ENCODE measurements at places on chromosomes 3 and 15.

GRCh38 chr15:28098766-28099554, at the start of gene OCA2:
OCA2 (minus strand) TSS chr15:28099315; CDS start chr15:28081874, 17,441 bp downstream.
- peak; percentile 78 for DNase-seq

DNA sequence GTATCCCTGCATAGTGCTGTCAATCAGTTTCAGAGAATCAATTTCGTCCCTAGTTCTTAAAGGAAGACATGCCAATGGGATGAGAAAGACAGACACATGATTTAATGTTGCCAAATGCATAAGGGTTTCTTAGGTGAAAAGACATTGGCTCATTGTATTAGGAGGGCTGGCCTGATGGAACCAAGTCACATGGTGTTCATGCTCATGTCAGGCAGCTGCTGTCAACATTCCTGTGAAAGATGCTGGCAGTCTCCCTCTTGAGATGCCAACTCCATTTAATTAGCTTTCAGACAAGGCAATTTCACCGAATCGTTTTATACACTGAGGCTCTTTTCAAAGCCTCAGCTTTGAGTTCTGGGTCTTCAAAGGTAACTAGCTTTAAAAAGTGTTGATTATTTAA, 16.1 kb upstream of the IL1RAP start:
- no peak for DNase-seq

GRCh38 chr3:48276911-48277641, 36.2 kb downstream of the ZNF589 start:
- no peak for DNase-seq

DNA sequence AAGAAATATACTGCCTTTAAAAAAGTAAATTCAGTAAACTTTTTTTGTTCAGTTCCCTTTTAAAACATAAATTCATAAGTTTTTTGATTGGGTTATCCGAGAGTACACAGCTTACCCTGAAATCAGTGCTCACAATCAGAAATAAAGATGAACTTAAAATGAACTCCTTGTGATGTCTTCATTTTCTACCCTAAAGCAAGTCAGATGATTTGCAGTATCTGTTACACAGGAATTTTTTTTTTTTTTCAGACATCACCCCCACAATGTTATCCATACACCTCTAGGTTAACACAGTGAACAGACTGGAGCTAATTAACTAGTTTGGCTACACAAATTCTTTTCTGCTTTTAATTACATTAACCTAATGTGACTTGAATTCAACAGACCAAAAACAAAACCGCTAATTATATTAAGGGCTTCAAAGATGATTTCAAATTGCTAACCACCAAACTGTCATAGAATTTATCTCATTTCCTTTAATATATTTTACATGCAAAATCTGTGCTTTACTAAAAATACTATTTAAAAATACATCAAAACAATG, 1042.0 kb downstream of the ROBO1 start:
- no peak for DNase-seq

DNA sequence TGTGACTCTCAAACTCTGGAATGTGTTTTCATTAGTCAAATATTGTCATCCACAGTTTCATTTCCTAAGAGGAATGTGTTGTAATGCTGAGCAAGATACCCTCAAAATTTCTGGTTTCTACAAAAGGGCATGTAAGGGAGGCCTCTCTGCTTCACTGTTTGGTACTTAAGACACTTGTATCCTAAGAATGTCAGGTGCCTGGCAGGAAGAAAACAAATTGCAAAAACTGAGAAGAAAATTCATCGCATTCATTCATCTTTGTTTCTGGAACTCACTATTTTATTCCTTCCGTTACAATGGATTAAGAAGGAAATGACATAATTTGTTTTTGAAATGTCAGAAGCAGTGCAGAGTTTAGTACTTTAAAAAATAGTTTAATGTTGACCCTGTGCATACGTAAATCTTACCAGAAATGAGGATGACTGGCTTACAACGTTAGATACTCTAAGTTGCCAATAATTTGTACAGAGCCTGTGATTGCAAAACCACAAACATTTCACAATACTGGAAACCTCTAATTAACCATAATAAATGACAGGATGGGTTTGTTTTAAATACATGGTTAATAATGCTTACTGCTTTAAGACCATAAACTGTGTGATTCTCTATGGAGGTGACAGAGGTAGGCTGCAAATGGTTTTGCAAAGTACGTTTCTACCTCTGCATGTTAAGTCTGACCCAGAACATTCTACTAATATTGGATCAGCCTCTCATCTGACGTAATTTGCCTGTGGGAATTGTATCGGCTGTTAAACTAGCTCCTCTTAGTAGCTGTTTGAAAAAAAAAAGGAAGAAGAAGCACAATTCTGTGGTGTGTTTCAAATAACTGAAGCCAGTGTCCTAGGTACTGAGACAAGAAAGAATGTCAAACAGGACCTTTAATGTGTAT, 477.8 kb downstream of the RBMS3 start:
- DNase-seq: no peak

DNA sequence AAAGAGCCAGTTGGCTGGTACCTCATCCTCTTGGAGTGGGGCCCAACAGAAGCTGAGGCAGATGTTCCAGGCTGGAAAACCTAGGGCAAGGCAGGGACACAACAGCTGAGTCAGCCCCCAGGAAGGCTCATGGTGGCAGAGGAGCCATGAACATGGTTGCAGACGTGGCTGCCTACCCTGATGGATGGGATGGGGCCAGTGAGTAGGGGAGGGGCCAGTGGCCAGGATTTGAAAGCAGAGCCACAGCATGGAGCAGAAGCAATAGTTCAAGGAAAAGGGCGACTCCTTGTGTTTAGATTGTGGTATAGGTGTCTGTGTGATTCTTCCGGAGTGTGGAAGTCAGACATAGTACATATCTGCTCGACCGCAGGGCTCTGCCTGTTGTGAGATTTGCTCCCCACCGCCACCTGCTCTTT, 24.2 kb downstream of the PXYLP1 start:
- DNase-seq: no peak

- DNase-seq: no peak
Measured at GRCh38 chr15:99682455-99682854, 50.8 kb downstream of the LYSMD4 start.

GRCh38 chr15:98428253-98428989, 219.9 kb upstream of the IGF1R start:
- DNase-seq: peak; percentile 91

DNA sequence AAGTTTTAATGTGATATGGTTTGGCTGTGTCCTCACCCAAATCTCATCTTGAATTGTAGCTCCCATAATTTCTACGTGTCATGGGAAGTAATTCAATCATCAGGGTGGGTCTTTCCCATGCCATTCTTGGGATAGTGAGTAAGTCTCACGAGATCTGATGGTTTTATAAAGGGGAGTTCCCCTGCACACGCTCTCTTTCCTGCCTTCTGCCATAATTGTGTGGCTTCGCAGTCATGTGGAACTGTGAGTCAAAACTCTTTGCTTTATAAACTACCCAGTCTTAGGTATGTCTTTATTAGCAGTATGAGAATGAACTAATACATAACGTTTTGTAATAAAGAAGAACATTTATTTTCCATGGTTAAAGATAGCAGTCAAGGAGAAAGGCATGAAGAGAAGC, 39.2 kb upstream of the GOLIM4 start:
- DNase-seq: no peak

DNA sequence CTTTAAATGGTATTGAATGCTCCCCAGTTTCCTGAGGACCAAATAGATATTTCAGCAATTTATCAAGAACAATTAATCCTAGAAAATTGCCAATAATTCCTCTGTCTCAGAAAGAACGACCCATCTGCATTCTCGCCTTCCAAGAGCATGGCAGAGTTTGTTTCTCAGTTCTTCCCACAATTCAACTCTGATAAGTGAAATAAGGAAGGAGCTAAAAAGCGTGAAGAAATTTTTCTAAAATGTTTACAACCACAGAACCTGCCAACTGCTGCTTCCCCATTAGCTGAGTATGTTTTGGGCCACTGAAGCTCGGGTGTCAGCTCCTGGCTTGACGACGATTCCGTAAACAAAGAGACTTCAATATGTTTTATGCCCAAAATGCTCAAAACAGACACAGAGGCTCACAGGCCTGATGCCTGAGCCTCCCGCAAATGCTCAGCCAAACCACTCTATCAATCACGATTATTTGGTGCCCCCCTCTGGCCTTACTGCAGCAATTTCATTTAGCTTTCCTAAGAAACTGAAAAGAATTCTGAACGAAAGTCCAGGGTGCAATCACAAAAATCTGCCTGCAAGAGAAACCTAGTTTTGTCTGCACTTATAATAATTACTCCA, 259.2 kb upstream of the CCDC54 start:
- peak; percentile 39 for DNase-seq

DNA sequence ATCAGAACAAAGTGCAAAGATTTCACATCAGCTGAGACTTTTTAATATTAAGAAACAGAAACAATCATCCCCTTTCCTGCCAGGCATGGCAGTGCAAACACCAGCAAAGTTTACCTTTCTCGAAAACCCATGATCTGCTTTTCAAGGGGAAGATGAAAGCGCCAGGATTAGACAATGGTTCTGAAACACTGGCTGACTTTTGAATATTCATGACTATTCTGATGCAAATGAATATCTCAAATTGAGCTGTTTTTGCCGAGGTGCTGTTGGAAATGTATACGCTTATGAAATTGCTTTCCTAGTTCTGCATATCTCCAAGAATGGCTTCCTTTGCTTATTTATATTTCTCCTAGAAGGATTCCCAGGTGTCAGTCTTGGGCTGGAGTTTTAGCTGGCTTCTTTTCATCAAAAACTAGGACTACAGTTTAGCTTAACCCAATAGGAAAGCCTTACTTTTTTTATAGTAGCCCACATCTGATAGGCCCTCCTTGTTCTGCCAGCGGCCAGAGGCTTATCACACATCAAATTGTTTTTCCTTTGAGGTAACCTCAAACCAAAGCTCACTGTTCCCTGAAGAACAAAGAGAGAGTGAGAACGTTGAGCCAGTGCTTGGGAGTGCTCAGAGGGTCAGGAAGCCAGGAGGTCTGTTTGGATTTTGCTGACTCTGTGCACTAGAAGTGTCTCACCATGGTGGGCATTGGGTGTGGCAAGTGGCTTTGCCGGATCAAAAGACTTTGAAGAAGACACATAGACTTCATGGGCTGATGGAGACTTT, 74.0 kb upstream of the PLCL2 start:
- no peak for DNase-seq

DNA sequence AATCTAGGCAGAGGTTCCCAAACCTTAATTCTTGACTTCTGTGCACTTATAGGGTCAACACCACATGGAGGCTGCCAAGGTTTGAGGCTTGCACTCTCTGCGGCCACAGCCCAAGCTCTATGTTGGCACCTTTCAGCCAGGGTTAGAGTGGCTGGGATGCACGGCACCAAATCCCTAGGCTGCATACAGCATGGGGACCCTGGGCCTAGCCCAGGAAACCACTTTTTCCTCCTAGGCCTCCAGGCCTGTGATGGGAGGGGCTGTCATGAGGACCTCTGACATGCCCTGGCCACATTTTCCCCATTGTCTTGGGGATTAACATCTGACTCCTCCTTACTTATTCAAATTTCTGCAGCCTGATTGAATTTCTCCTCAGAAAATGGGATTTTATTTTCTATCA, 165.4 kb downstream of the SI start:
- DNase-seq: no peak

- DNase-seq: no peak
Measured at GRCh38 chr15:81747482-81747881, 298.3 kb downstream of the MEX3B start.

- DNase-seq: no peak
Measured at GRCh38 chr15:101203607-101204189, 48.1 kb downstream of the CHSY1 start.

DNA sequence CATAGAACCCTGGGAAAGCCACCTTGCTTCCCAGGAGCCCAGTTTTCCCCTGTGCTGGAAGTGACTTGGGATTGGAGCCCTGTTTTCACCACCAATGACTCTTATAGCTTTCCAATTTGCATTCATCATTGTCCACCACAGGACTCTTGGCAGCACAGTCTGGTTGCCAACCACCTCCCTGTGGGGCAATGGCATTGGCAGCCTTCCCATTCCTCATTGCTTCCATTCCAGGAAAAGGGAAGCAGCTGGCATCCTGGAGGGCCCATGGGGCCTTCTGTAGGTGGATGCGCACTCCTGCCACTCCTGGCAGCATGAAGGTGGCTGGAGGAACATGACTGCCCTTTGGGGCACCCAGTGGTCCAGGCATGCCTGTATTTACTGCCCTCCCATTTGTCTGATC, 57.7 kb downstream of the FEM1B start:
- DNase-seq: no peak

DNA sequence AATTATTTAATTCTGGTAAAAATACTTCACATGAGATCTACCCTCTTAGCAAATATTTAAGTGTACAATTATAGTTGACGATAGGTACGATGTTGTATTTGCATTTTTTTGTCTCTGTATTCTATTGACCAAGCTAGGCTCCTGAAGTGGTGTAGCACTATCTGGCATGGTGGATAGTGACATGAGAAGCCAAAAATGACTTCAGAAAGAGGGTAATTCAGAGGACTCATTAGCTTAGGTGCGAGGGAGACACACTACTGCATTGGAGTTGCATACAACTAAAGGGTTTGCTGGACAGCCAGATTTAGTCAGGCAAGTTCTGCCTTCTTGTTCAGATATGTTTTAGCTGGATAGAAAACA, 50.6 kb downstream of the KBTBD8 start:
- DNase-seq: no peak

- no peak for DNase-seq
Measured at GRCh38 chr3:197746801-197747237, 2.9 kb upstream of the FYTTD1 start.

DNA sequence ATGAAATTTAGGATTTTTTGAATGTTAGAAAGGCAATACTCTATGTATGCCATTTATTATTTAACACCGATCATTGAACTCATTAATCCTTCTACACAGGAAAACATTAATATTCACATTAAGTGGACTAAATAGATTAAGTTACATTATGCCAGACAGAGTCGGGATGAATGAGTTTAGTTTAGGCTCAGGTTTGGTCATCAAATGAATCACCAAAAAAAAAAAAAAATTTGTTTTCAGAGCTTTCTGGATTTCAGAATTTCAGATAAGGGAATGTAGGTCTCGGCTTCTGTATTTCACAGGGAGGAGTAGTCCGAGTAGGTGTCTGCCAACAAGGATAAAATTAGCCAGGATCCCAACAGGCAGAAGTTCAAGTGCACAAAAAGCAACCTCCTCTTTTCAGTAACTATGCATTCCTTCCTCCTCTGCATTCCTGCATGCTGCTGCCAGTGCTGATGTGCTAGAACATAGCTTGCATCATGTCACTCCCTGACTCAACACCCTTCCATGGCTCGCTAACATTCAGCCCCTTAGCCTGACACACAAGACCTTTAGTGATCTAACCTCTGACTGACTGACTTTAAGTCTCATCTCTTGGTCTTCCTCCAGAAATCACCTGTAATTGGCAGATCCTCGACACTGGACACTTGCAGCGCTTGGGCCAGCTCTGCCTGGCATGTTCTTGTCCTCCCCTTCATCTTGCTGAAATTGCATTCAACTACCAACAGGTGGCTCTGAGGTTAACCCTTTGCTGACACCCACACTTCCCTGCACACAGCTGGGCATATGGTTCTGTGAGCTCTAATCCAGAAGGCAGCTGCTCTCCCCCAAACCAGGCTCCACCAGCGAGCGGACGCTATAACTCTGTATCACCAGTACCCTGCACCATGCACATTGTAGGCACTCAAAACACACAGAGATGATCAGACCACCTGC, 145.4 kb upstream of the PROK2 start:
- DNase-seq: peak; percentile 36
